CD4-positive, alpha-beta memory T cell (primary cell): ENCODE measurements at places on chromosomes 16 and 17.

- DNase-seq = peak; percentile 65
Measured at GRCh38 chr16:30063893-30064728, 1.4 kb upstream of the ALDOA start.

DNA sequence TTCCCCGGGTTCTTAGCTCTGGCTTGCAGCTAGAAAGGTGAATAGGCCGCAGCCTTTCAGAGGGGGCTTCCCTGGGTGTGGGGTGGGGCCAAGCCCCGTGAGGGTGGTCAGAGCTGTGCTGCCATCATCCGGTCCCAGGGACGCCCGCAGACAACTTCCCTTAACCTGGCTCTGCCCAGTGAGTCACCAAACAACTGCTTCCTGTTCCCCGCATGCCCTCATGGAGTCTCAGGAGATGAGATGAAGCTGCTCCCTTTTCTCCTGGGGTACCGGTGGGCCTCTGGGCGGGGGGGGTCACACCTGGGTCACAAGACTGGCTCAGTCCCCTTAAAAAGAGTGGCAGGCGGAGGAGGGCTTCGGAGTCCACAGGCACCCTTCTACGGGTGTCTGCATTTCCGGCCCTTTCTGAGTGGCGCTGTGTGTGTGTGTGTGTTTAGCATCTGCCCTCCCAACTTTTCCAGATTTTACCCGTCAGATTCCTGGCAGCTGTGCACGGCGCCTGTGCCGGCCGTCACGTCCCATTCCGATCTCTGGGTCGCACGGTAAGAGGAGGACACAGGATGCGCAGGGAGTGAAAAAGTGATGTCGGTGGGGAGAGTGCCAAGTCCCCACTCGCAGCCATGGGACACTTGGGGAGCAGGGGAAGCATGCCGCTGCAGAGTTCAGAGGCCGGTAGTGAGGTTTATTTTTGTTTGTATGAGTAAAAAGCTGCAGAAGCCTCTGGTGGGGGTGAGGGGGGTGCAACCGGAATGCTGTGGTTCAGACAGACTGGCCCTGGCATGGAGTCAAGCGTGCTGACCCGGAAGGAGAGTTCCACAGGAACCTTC, 16.8 kb downstream of the HIC1 start:
- no peak for DNase-seq

GRCh38 chr16:50744881-50745280, 3.0 kb downstream of the CYLD start:
- DNase-seq = no peak

GRCh38 chr16:14070555-14070876, 603 bp upstream of the MRTFB start:
- no peak for DNase-seq

- no peak for DNase-seq
Measured at GRCh38 chr17:66143657-66144282, 48.2 kb downstream of the CEP112 start.

DNA sequence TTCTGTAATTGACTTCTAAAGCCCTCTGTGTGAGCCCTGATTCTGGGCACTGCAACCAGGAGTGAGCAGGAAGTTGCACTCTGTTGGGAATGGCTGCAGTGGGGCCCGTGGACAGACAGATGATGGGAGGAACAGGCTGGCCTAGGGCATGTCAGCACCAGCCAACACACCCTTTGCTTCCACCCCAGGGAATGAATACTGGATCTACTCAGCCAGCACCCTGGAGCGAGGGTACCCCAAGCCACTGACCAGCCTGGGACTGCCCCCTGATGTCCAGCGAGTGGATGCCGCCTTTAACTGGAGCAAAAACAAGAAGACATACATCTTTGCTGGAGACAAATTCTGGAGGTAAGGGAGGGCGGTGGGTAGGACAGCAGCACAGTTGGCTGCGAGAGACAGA, 10.8 kb upstream of the LPCAT2 start:
- no peak for DNase-seq

DNA sequence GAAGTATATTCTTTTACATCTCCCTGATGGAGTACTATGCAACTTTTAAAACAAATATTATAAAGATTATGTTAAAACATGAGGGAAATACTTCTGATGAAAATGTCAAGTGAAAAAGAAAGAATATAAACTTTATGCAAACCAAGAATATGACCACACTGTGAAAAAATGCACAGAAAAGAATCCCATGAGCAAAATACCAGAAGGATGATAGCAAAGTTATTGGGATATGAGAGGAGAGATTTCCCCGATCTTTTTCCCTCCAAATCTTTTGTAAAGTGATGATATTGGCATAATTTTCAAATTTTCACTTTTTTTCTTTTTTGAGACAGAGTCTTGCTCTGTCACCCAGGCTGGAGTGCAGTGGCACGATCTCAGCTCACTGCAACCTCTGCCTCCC, 36.6 kb upstream of the SMURF2 start:
- DNase-seq = no peak

DNA sequence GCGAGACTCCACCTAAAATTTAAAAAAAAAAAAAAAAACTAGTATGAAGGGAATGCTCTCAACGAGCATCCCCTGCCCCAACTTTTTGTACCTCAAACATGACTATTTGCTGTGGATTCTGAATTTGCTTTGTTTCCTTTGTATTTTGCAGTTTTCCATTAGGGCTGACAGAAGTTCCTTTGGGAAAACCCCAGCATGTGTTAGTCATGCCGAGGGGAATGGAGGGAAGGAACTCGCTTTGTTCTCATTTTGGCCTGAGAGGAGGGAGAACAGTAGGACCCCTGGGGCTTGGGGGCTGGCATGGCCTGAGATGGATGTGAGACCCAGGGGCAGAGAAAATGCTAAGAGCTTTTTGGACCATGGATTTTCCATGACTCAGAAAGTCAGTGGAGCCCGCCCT, 20.5 kb downstream of the KRT9 start:
- DNase-seq = no peak

- no peak for DNase-seq
Measured at GRCh38 chr16:88698646-88699045, 7.6 kb downstream of the RNF166 start.

- peak; percentile 22 for DNase-seq
Measured at GRCh38 chr17:16215965-16216316, 607 bp upstream of the NCOR1 start.

DNA sequence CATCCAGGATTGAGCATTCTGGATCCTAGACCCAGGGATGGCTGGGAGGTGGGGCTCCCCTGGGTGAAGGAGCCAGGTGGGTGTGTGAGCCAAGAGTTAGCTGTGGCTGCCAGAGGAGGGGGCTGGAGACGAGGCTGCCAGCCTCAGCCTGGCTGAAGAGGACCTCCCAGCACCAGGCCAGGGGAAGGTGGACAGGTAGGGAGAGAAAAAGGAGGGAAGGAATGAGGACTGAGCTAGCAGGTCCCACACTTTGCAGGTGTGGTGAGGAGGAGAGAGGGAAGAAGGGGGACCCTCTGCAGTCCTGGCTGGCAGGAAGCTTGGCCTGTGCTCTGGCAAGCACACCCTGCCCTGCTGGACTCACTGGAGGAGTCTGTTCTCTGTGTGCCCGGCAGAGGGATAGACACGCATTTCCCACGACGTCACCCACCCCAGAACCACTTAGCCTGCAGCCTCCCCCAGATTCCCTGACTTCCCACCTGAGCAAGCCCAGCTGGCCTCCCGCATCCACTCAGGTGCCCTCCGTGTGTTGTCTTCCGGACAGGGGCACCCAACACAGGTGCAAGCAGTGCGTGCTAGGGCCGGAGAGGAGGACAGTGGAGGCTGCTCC, 42.0 kb downstream of the SOCS3 start:
- DNase-seq = no peak

DNA sequence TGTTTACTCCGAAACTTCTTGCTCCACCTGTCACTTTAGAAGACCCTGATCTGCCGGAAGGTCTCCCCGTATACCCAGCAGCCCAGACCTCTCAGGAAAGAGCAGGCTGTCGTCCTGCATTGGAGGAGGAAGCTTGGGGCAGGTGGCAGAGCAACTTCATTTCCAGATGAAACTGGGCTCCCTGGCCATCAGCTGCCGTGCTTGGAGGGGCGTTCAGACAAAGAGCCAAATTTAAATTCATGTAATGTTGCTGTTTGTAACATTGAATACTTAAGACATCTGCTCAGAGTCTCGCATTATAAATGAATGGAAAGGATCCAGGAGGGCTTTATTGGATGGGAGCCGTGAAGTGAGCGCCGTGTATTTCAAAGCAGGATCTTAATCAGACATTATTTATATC, 628.5 kb downstream of the MAF start:
- DNase-seq = no peak

DNA sequence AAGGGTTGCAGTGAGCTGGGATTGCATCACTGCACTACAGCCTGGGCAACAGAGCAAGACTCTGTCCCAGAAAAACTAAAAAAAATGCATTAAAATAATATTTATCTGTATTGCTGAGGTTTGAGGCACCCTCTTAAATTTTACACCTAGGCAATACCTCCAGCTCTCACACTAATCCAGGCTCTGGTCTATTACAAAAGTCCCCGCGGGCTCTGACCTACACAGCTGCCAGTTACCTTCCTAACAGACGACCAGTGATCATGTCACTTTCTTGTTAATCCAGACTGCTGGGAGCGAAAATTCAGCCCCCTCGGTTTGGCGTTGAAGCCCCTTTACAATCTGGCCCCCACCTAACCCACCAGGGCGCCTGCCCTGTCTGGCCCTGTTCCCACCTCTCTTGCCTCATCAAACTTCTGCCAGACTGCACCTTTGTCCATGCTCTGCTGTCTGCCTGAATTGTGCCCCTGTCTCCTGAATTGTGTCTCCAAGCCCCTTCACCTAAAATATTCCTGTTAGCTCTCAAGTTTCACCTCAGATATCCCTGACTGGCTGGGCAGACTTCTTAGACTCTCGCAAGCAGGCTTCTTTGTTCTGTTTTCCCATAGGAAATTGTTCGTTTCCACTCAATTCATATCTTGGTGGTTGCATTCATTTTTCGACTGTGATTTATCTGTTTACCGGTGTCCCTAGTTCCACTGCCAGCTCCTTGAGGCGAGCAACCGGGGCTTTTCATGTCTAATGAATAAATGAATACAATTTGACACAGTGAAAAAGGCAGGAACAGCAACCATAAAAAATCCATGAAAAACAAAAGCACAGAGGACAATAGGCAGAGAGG, 65.9 kb downstream of the PITPNC1 start:
- DNase-seq = no peak

GRCh38 chr17:11564589-11565380, 33.5 kb upstream of the DNAH9 start:
- no peak for DNase-seq

DNA sequence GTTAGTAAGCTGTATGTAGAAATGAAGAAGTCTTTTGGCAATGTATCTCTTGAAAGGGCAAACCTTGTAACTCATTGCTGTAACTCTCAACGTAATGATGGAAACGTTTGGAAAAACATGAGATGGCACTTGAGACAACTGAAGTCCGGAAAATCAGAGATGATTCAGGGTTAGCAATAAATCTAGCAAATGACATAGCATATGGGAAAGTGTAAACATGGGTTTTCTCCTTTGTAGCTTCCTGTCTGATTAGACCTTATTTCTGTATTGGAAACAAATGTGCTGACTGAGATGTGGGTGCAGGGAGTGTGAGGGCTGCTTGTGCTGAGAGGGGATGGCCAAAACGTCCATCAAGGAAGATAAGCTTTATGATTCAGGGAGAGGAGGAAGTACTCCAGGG, 110.7 kb upstream of the FAM20A start:
- no peak for DNase-seq

DNA sequence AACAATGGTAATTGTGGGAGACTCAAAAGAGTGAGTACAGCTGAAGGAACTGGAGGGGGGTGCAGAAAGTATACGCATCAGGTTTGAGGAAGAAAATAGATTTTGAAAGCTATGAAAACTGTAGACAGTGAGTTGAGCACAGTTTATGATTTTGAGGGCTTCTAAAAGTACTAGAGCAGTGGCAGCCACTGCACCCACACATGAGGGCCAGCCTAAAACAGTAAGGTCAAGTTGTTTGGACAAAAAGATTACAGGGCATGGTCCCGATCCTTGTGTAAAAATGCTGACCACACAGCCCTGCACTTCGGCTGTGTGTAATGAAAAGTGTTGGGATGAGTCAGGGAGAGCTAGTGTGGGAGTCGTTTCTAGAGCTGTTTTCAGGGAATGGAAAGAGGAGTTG, 2282.1 kb downstream of the TP53TG3F start:
- DNase-seq = no peak

DNA sequence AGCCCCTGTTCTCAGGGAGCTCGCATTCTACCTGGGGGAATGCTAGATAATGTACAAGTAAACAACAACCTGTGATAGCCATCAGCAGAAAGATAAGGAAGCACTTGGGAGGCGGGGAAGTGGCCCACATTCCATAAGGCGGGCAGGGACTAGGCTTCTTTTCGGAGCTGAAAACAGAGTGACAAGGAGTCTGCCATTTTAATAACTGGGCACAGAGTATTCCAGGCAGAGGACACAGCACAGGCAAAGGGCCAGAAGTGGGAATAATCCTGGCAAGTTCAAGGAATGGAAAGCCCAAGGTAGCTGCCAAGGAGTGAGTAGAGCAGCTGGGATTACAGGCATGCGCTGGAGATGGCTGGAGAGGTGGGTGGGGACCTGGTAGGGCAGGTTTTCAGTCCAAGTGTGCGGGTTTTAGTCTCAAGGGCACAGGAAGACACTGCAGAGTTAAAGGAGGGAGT, 24.3 kb downstream of the USP43 start:
- DNase-seq = no peak
